Stimulated activated CD8-positive, alpha-beta memory T cell treated with anti-CD3 and anti-CD28 coated beads, Interleukin-2, amount 100 ng/mL, for 1 hour (primary cell): ENCODE measurements at places on chromosomes 2 and 18.

GRCh38 chr2:149650006-149650405 lies 62.4 kb upstream of the MMADHC start:
- no peak for DNase-seq

GRCh38 chr2:71428472-71429383 lies 24.6 kb upstream of the DYSF start:
- no peak for DNase-seq

DNA sequence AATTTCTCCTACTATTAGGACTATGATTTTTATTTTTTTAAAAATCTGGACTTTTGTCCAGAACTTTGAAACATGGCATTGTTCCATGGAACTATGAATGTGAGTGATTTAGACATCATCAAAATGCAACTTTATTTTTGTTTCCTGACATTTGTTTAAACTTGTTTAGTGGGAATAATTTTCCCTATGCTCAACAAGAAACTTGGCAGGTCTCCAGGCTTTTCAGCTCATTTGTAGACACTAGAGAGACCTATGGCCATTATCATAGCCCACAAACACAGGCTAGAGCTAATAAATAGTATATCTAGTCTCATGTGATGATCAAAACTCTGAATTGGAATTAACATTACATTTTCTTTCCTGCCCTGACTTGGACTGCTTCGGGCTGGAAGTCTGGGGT lies 145.1 kb upstream of the CELF4 start:
- DNase-seq, result no peak

GRCh38 chr18:63836456-63836855 lies 51.0 kb upstream of the SERPINB2 start:
- DNase-seq, result no peak

DNA sequence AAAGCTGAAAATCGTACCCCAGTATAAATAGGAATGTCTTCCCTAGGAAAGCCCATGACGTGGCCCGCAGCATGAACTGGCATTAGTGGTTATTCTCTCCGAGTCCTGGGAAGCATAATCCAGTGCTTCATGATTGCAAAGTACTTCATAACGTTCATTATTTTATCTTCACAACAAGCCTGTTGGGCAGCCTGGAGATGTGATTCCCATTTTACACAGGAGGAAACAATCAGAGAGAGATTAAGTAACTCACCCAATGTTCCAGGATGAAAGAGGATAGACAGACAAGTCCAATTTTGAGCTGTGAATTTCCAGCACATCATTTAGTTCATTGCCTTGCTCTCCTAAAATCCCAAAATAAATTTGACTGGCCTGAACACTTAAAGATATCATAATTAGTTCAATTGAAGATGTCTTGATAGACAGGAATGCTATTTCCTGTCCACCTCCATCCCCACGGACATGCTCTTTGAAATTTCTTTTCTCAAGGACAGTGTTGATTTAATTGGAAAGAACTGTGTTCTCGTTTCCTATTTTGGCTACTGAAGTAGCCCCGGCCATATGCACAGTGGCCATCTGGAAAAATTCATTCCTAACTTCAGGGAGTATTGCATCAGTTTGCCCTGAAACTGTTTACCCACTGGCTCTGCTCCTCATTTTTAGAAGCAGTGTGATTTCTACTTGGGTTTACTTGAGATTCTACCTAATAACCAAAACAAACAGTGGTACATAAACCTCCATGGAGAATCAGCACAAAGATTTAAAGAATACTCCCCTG lies 93.9 kb downstream of the VWC2L start:
- DNase-seq, result no peak

- DNase-seq, result no peak
Measured at GRCh38 chr18:50896093-50896492, 17.2 kb downstream of the ME2 start.

DNA sequence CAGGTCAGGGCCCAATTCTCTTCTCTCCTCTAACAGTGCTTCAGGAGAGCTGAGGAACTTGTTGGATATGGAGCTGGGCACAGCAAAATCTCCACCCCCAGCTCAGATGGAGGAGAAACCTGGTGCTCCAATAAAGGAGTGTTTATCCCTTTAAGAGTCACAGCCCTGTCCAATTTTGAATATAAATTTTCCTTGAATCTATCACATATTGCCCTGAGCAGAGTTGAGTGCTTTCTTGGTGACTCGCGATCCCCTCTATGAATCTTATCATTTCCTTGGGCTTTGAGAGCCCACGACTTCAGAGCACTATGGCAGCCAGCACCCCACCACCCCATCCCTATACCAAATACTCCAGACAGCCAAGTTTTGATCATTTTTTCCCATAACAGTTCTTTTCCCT lies 34.4 kb upstream of the SMAD7 start:
- no peak for DNase-seq
